Breast epithelium (tissue), 4 donors: ENCODE measurements at places on chromosomes 16 and 17. TPM values are rescaled to one million over a fixed set of nuclear protein-coding genes. Genes with fewer than 3 reads are reported as not detected.

C16orf89 gene
- 6.4 TPM for total RNA-seq

- DNase-seq = peak; percentile 63
- H3K27me3 ChIP-seq = no peaks in the 10 kb centered on the region
- H3K4me1 ChIP-seq = no peaks in the 10 kb centered on the region
Measured at GRCh38 chr17:32659419-32659842, 172.6 kb downstream of the CDK5R1 start.

GRCh38 chr16:85948616-85949265 lies 49.8 kb downstream of the IRF8 start:
- peaks cover 46% of the 10 kb centered on the region for H3K27me3 ChIP-seq
- no peak for DNase-seq
- no peak overlapping the region for H3K4me3 ChIP-seq
- H3K27ac ChIP-seq = no peak overlapping the region
- H3K36me3 ChIP-seq = no peaks in the 10 kb centered on the region
- H3K4me1 ChIP-seq = no peaks in the 10 kb centered on the region

FA2H gene
- total RNA-seq = not detected

DNA sequence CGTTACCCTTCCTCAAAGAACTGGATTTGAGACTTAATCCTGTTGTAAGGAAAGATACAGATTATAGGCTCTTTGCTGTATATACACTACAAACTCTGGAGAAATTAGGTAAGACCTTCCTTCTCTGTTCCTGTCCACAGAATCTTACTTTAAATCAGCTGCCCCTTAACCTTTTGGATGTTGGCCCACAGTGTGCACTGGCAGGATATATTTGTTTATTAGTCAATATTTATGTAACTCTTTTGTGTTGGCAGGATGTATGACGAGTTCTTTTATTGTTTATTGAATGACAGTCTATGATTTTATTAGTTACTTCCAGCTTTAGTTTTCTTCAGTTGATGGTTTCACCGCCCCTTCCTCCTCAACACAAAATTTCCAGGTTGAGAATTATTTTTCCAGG lies 19.7 kb downstream of the LRRC36 start:
- no peaks in the 10 kb centered on the region for H3K27me3 ChIP-seq
- no peaks in the 10 kb centered on the region for H3K4me1 ChIP-seq
- no peak overlapping the region for H3K4me3 ChIP-seq
- no peak overlapping the region for H3K27ac ChIP-seq
- DNase-seq = peak; percentile 59
